GM04503 (cell line): ENCODE measurements at places on chromosomes 7 and 10.

DNA sequence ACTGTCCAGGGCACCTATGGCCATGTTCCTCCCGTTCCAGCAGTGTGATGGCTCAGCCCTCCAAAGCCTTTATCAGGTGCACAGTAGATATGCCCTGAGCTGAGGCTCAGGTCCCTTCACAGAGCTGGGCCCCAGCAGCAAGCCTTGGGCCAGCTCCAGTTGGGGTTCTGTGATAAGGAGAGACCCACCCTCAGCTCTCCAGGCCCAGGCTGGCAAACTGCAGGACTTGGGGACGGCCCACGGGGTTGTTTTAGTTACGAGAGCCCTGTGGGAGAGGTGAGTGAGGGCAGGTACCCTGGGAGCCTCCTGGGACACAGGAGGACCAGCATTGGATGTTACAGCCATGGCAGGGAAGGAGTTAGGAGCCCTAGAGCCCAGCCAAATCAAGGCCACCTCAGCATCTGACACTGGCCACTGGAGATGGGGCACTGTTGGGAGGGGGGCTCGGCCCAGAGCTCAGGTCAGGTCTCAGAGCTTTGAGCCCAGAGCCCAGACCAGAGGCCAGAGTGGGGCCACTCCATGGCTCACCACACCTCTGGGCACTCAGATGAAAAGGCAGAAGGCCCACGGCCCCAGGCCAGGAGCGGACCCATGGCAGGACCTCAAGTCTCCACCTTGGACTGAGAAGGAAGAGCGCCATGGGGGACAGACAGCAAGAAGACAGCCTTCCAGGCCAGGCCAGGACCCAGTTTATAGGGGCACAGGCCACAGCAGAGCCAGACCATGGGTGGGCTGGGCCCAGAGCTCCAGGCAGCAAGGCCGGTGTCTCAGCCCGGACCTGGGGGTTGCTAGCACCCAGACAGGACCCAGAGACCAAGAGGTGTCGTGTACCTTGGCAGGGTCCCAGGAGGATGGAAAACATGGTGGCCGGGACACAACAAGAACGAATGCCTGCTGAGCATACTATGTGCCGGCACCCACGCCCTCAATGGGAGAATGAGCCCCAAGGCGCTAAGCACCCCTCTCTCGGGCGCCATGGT lies 12.8 kb downstream of the GRID1 start:
- DNase-seq: no peak

DNA sequence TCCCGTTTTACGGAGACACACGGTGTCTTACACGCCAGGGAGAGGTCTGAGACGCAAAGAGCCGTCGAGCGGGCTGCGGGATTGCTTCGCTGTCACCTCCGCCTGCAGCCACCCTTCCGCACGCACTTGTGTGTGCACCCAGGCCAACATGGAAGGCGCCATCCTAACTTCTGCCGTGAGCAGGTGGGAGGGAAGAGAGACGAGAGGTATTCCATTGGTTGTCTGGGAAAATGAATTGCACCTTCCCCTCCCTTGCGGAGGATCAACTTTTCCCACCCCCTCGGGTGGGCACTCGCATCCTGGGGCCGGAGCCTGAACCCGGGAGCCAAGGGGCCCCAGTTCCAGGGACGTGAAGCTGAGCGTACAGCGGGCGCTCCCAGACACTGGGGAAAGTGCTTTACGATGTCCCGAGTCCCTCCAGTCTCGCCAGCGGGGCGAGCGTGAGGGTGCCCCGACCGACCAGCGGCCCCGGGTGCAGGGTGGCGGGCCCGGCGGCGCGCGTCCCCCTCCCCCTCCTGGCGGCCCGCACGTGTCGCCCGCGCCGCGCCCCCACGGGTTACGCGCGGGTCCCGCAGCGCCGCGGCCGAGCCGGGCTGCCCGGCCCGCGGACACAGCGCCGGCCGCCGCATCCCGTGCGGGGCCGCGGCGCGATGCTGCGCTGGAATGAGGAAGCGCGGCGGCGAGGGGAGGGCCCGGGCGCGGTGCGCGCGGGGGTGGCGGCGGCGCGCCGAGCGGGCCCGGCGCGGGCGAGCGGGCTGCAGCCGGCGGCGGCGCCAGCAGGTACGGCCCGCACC lies 984 bp upstream of the IKZF1 start:
- no peak for DNase-seq

DNA sequence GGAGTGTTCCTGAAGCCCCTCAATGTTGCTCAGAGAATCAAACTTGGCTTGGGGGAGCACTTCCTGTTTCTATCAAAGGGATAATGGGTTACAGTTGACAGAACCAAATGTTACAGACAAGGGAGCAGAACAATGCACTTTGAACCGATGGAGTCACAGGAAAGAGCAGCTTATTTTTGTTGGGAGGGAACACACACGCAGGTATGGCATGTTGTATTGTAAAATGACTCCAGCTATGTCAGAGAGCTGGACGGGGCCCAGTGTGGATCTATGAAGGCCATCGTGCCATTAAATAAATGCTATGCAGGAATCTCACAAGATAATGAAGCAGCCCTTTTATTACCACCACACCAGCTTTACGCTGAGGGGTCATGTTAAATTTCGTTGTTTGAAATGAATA lies 35.1 kb downstream of the RHOBTB1 start:
- no peak for DNase-seq

- no peak for DNase-seq
These were observed 6.0 kb upstream of the TMED4 start for GRCh38 chr7:44587843-44588711.

DNA sequence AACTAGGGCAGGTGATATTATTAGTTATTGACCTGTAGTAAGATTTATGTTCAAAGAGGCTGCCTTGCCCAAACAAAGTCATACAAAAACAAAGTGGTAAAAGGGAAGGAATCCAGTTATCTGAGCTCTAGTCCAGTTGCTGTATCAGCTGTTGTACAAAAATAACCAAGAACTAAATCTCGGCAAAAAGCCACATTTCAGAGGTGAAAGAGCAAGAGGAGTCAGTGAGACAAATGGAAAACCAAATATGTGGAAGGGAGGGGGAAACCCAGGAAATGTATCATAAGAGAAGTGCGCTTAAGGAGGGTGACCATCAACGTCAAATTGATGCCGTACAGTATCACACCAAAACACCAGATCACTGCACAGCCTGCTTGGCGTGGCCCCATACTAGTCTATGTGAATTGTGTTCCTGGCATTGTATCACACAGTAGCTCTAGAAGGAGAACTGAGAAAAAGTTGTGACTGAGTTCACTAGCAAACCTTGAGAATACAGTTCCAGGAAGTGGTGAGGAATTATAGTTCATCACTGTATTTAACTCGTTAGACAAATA lies 6.4 kb downstream of the AGBL3 start:
- DNase-seq: no peak

DNA sequence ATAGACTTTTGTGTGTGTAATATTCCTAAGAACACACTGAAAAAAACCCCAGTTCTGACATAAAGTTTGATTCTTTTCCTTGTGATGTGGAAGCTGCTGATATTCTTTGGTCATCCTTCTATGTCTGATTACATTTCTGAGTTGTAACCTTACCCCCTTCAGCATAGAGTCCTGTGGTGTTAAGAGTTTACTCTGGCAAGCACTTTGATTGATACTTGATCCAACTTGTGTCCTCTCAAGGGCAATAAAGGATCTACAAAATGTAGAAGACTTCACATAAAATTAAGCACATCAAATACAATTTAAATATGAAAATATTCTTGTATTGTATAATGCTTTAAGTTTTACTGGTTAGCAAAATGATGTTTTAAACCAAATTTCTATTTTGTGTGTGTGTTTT lies 221.7 kb upstream of the DKK1 start:
- no peak for DNase-seq

GRCh38 chr10:52020702-52021101 lies 293.4 kb upstream of the DKK1 start:
- no peak for DNase-seq

- DNase-seq: no peak
These were observed 15.1 kb upstream of the RET start for GRCh38 chr10:43061760-43062159.

GRCh38 chr7:118013252-118014010 lies 140.2 kb upstream of the CTTNBP2 start:
- DNase-seq: no peak

DNA sequence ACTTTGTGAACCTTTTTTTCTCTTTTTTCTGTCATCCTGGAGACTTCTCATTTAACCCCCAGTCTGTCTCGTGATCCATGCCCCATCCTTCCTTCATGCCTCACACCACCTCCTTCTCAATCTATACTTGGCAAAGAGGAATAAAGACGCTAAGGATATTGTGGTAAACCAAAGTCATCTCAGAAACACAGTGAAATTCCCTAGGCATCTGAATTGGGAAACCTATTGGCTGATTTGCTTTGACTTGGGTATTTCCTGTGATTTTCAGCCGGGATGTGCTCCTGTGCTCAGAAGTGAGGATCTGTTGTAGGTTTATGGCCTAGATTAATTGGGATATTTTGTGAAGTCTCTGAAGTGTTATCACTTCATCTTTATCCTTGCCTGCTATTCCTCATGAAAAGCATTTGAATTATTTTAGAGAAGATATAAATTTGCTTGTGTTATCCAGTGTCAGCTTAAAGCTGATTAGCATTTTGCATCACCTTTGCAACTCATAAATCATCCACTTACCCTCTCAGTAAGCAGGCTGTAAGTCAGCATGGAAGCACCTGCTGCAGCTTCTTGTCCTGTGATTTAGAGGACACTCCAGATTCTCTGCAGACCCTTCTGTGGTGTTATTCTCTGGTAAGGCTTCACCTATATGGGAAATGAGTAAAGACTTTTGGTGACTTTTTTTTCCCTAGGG lies 138.0 kb downstream of the AUTS2 start:
- no peak for DNase-seq

DNA sequence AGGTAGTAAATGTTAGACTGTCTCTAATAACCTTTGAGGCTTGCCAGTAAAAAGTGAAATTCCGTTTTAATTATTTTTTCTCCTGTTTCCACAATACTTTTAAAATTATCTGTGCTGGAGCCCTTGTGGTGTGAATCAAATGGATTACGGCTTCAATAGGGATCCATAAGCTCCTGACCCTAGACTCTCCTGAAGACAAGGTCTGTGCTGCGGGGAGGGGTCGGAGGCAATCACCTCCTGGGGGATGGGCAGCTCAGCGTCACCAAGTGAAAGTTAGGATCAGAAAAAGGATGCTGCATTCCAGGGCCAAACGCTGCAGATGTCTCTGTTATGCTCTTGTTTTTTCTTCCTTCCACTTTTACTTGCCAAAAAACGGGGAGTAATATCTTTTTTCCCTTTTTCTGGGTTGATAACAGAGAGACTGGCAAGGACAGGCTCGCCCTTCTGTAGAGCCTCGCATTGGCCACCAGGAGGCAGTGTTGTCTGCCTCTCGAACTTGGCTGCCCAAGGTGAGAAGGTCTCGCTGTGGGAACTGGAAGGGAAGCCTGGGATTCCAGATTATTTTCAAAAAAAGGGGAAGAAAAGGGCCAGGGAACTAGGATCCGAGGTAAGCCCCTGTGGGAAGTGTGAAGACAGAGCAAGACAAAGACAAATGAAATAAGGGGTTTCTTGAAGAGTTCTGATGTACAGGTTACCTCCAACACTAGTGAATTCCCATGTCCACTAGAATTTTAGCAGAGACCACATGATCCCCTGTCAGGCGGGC lies 621.9 kb downstream of the ACTR3B start:
- no peak for DNase-seq

DNA sequence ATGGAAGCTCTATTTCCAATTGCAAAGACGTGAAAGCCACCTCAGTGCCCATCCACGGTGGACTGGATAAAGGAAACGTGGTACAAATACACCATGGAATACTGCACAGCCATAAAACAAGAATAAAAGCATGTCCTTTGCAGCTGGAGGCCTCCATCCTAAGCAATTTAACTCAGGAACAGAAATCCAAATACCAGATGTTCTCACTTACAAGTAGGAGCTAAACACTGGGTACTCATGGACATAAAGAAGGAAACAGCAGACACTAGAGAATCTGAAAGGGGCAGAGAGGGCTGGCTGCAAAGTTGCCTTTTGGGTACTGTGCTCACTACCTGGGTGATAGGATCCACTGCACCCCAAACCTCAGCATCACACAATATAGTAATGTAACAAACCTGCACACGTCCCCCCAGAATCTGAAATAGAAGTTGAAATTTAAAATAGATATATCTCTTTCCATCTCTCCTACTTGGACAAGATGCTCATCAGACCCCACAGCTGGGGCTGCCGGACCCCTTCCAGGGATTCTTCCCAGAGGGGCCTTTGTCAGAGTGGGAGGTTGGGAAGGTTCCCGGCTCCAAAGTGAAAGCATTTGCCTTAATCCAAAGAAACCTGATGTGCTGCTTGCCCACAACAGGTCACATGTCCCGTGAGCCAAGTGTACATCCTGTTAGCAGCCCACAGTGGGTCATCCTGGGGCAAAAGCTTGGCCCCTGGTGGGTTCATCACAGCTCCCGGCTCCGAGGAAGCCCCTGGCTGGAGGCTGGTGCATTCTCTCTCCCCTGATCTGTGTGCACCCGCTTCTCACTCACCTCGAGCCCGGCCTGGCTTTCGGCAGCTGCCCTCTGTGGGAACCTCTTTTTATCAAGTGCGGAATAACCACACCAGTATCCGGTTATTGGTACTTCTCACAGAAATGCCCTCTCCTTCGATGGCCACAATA lies 172.3 kb upstream of the PPP2R2D start:
- no peak for DNase-seq

GRCh38 chr7:82289152-82289535 lies 154.4 kb downstream of the CACNA2D1 start:
- no peak for DNase-seq

DNA sequence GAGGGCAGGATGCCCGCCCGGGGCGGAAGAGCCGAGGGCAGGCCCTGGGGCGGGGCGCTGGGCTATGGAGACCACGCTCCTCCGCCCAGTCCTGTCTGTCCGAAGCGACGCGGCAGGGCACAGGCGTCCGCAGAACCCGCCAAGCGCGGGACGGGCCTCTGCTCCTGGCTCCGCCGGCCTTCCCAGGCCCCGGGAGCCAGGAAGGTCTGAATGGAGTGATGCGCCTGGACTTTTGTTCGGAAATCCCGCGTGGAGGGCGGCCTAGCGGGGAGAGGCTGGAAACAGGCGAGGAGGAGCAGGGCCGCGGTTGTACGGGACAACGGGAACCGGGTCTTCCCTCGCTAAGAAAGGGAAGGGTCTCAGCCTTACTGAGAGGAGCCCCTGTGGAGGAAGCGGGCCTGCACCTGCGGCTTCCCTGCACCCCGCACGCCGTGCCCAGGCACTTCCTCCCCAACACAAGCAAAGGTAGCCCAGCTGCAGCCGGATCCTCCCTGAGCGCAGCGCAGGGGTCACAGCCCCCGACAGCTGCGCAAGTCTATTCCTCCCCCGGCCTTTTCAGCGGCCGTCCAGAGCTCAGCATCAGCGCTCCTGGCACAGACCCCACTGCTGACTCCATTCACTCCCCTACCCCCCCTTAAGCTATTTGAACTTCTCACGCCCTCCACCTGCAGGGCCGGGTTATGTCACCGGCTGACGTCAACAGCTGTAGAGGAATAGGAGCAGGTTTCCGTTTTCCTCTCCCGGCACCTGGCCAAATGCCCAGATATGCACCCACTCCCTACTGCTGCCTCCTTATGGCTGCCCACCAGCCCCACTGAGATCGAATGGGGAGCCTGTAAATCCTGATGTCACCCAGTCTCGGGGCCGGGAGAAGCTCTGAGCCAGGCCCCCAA lies 143.2 kb upstream of the RET start:
- no peak for DNase-seq

DNA sequence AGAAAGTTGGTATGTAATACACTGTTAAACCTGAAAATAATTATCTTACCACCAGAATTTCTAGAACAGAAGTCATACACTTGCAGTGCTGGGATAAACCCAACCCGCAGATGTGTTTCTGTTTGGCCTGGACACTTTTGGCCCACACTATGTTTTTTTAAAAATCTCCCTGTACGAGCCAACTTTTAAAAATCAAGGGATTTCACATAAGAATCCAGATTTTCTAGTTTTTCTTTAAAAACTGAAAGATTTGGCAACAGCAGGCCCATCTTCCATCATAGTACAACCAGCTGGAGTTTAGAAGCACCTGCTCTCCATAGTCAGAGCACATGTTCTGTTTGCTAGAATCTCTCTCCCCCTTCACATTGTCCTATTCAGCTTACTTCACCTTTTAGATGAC lies 74.0 kb downstream of the TLL2 start:
- DNase-seq: no peak
